Activated T-helper 2 cell treated with anti-CD3 and anti-CD28 coated beads, Interferon-gamma antibody, Interleukin-2, Interleukin-4, amounts not matched to agents 10 μg/mL and 5 μg/mL and 100 μg/mL, durations not matched to agents 14 hours and 24 hours and 36 hours (primary cell): ENCODE measurements at places on chromosomes 3 and 15.

- no peak for DNase-seq
Observed at GRCh38 chr3:154904328-154904727, 175.8 kb upstream of the MME start.

DNA sequence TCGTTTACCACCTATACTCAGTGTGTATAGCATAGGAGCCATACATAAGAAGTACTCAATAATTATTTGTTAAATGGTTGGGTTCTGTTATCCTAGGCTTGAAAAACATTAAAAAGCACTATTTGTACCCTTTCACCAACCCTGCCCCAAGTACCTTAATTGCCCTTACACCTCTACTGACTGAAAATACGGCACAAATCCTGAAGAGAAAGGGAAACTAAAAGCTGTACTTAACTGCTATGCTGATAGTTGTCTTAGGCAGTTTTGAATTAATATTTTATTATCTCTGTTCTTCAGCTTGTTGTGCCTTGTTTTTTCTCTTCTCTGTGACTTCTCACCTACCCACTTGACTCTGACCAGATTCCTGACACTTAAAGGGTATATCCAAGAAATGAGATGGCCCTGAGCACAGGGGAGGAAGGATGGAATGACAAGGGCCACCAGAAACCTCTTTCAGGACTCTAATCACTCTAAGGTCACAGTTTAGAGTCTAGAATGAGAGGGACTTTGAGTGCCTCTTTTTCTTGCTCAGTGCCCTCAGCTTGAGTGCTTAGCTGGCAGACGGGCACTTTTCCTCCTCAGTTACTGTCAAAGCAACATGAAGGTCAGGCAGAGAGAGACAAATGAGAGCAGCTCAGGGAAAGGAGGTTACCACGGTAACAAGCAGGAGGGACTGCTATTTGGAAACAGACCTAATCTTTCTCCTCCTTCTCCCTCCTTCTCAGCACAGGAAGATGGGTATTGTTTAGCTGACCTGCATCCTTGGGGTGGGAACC is 136.5 kb downstream of the ZNF609 start:
- DNase-seq: peak; percentile 16

GRCh38 chr3:15787526-15787925 is 10.3 kb downstream of the ANKRD28 start:
- DNase-seq: no peak

DNA sequence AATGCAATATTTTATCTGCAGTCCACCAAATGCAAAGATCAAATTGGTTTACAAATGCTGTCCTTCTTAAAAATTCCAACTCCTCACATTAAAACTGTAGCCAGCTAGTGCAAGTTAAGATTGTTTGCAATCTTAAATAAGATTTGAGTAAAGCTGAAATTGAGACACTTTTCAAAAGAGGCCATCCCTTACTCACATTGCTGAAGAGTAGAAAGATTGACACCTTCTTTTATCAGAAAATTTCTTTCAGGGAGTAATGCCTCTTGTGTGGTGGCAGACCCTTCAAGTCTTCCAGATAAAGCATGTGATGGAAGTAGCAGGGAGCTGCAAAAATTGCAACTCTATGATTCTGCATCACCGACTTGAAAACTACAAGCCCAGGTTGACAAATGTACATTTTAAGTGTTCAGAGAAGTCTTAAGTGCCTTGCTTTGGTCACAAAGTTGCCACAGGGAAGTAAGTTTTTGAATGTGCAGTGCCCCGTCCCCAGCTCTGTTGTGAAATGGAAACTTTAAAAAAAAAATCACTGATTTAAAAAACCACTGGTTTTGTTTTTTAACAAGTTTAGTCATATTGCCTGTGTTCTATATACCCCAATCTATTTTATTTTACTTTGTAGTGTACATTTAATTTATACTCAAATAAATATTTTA is 12.6 kb downstream of the CD86 start:
- no peak for DNase-seq

DNA sequence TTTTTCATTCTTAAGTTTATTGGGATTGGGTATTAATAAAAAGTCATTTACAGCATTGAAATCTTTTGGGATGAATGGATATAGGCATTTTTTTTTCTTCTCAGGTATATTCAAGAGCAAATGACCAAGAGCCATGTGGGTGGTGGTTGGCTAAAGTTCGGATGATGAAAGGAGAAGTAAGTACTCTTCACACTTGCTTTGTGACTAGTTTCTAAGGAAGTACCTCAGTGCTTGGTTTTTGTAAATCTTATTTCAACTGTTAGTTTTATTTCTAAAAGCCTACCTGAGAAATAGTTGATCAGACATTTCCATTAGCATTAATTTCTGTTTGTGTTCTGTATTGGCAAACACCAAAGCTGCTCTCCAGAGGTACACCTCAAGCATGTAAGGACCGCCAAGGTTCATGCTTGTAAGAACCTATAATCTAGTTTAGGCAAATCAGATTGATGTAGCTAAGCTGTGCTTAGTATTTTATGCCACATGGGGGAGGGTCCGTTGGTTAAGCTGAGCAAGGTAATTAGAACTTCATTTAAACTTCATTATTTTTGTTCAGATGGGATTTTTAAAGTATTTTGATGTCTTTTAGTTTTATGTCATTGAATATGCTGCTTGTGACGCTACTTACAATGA is 35.4 kb downstream of the FXR1 start:
- DNase-seq: no peak

DNA sequence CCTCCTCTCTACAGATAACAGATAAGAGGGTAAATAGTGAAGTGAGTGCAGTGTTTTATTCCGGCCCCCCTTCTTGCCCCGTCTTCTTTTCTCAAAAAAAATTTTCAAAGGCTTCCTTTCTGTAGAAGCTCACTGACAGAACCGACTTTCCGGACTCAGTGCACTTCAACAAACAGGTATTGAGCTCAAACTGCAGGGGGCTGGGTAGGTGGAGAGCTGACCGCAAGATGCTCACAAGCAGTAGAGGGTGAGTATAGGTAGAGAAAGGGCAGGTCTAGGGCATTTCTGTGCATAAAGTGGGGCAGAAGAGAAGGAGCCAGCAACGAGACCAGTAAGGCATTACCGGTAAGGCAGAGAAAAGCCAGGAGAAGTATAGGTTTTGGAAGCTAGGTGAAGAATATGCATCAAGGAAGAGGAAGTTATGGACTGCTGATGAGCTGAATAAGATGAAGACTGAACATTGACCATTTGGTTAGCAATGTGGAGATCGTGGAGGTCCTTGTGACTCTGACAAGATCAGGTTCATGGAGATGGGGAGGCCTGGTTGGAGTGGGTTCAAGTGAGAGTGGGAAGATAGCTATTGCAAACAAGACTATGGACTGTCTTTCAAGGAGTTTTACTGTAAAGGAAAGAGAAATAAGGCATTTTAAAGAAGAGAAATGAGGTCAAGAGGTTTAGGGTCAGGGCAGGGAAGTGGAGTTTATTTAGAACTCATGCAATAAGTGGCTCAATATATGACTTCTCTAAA is 97.4 kb downstream of the ST6GAL1 start:
- peak; percentile 60 for DNase-seq

- DNase-seq: no peak
Observed at GRCh38 chr3:29690686-29691353, 409.9 kb downstream of the RBMS3 start.

DNA sequence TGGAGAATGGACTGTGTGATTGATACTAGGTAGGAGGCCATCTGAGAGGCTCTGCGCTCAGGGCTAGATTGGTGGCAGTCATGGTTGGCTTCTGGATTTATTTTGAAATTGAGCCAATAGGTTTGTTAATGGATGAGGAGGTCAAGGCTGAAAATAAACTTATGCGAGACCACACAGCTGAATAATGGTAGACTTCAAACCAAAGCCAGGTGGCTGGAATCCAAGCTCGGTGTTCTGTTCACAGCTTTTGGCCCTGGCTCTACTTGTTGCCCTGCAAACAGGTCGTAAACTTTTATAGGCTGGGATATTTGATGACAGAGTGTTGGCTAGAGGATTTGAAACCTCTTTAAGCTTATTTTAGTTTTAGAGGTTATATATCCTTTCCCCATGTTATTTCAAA is 160.4 kb downstream of the CHL1 start:
- DNase-seq: no peak

DNA sequence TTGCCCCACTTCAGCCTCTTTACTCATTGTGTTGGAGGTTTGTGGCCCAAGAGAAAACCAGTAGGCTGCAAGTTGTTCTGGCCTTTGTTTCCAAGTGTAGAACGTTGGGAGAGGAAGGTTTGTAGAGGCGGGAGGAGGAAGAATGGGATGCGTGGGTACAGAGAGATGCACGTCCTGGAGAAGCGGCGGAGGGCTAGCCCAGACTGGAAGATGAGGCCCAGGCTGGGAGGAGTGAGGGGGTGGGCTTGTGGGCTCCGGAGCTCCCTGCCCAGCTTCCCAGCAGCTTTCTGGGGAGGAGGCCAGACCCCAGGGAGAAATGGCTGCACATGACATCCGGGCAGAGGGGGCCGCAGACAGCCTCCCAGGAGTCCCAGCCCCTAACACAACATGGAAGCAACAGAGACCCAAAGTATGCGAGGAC is 5.3 kb downstream of the PLA2G4F start:
- no peak for DNase-seq

- DNase-seq: no peak
Observed at GRCh38 chr3:151625586-151625985, 108.1 kb upstream of the AADACL2 start.

GRCh38 chr15:26294059-26294689 is 431.0 kb upstream of the ATP10A start:
- DNase-seq: no peak

DNA sequence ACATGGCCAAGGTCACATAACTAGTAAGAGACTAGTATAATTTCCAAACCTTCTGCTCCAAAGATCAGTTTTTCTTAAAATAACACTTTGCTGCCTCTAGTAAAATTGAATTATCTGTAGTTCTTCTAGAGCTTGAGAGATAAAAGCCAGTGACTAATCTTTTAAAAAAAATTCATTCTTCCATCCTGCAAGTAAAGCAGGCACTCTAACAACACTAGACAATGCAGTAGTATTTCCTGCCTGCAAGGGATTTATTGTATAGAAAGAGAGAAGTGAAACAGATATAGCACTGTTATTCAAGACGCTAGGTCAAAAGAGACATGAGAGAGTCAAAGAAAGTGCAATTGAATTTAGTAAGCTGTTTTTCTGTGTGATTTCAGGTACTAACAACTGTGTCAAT is 159.5 kb upstream of the TBC1D5 start:
- DNase-seq: no peak

- DNase-seq: no peak
Observed at GRCh38 chr15:55221090-55222011, 24.6 kb upstream of the RSL24D1 start.

DNA sequence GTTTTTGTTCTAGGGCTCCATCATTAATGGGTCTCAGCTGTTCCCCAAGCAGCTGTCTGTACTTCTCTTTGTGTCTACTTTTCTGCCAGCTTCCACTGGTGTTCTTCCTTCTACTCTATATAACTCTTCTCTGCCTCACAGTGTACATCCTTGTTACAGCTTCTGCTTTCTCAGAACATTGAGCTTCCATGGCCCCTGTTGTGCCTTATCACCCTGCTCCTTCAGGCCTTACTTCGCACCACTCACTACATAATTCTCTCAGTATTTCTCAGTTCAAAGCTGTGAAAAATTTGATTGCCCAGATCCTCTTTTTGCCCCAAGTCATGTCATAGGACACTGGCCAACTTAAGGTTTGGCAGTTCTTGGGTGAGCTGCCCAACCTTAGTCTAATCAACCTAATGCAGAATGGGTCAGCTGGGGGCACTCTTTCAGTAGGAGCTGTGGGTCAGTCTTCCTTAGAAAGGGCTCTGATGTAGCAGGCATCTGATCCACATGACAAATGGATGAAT is 28.9 kb downstream of the CSTA start:
- no peak for DNase-seq

DNA sequence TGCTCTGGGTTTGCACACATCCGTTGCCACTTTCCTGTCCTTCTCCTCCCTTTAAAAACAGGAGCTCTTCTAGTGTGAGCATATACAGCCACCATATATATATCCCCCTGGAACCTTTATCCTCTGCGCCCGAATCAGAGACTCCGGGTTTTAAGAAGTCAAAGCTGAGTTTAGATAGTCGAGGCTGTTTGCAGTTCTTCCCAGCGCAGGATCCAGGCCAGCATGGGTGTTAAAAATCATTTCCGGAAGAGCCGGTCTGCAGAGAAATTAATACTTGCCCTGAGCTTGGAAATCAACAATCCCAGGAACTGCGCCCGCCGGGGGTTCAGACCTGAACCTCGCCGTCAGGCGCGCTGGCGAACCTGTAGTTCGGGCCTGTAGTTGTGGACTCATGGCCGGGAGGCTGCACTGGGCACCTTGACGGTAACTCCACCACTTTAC is 2.3 kb downstream of the SHOX2 start:
- no peak for DNase-seq

- DNase-seq: no peak
Observed at GRCh38 chr3:35849963-35850362, 210.6 kb downstream of the ARPP21 start.

GRCh38 chr3:179969525-179969924 is 67.2 kb downstream of the PEX5L start:
- DNase-seq: no peak

- DNase-seq: no peak
Observed at GRCh38 chr3:56366641-56367162, 101.6 kb downstream of the ERC2 start.
